ENCODE measurements at places on chromosomes 16 and 17.

DNA sequence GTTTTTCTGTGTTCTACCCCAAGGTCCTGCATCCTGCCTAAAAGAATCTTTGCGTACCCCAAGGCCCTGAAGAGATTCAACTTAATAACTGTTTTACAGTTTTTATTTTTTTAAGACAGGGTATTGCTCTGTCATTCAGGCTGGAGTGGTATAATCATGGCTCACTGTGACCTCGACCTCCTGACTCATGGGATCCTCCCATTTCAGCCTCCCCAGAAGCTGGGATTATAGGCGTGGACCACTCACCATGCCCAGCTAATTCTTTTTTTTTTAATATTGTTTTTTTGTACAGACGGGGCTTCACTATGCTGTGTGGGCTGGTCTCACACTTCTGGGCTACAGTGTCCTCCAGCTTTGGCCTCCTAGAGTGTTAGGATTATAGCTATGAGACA, 9.3 kb upstream of the FAAP100 start:
- no peak for DNase-seq

DNA sequence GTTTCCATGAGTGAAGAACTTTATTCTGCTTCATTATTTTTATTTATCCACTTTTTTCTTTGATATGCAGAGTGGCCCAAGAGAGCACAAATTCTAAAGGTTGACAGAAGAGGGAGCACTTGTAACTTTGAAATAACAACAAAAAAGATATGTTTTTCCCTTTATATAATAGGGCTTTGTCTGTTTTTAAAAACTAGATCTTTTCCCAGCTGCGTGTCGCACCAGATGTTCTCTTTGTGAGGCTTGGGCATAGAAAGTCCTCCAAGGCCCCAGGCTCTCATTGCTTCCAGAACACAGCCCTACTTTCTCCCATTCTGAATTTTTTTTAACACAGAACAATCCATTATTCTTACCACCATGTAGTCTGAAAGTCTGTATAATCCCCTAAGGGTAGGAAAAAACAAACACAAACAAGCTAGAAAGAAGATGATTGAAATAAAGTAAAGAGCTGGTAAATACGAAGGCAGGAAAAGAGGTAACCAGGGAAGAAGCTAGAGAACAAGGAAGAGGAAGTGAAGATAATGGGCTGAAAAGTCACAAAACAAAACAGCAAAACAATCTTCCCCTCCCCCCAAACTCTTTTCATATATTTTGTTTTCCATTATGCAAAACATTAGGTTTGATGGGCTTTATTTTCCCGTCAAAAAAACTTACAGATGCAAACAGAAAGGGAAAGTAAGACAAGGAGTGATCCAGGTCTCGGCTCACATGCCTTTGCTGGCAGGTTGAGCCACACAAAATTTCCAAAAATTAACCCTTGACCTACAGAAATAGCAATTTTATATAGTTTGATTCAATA, 160.4 kb downstream of the ABCA8 start:
- no peak for DNase-seq

DNA sequence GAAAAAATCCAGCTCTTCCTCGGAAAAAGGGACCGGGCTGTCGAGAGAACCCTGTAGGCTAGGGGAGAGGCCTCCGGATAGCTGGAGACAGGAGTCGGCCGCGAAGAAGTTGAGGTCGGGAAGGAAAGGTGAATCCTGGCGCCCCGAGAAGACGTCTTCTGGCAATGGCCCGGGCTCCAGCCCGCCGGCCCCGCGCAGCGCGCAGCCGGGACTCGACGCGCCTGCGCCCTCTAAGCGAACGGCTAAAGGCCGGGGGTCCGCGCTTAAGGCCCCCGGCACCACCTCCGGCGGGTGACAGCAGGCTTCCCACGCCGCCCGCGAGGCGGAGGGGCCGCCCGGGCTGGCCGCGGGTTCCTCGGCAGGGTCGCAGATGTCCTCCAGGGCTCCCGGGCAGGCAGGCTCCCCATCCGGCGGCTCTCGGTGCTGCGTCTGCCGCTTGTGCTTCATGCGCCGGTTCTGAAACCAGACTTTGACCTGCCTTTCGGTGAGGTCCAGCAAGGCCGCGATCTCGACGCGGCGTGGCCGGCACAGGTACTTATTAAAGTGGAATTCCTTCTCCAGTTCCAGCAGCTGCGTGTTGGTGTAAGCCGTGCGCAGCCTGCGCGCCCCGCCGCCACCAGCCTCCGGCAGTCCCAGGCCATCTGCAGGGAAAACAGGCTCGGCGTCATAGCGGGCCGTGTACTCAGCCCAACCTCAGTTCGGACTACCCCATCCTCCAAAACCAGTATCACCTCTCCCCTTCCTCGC, 1.6 kb downstream of the HOXB2 start:
- peak; percentile 55 for DNase-seq

DNA sequence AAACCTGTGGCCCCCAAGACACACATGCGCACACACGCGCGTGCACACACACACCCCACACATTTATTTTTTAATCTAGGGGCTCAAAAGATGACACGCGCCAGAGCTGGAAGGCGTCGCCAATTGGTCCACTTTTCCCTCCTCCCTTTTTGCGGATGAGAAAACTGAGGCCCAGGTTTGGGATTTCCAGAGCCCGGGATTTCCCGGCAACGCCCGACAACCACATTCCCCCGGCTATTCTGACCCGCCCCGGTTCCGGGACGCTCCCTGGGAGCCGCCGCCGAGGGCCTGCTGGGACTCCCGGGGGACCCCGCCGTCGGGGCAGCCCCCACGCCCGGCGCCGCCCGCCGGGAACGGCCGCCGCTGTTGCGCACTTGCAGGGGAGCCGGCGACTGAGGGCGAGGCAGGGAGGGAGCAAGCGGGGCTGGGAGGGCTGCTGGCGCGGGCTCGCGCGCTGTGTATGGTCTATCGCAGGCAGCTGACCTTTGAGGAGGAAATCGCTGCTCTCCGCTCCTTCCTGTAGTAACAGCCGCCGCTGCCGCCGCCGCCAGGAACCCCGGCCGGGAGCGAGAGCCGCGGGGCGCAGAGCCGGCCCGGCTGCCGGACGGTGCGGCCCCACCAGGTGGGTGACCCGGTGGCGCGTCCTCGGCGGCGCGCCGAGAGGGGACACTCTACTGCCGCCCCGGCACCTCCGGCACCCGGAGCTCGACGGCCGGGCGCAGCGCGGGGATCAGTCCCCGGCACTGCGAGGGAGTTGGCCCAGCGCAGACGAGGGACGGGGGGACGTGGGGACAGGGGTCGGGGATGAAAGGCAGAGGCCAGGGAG, at the start of gene STAT5A:
STAT5A (plus strand) TSS at position 522 of the 826 bp plus-strand sequence. CDS start 914 bp downstream, outside the sequence.
- DNase-seq: peak; percentile 85

DNA sequence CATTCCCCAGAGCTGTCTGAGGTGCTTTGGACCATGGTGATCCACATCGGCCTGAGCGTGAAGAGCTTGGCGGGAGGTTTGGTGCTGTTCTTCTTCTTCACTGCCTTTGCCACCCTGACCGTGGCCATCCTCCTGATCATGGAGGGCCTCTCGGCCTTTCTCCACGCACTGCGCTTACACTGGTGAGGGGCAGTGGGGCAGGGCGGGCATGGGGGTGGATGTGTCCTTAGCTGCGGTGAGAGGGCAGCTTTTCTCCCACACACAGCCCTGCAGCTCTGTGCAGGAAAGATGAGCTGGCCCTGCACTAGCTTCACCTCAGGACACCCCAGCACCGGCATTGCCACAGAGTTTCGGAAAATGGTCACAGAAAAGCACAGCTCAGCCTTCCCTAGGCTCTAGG, 21.8 kb upstream of the NAGLU start:
- no peak for DNase-seq

DNA sequence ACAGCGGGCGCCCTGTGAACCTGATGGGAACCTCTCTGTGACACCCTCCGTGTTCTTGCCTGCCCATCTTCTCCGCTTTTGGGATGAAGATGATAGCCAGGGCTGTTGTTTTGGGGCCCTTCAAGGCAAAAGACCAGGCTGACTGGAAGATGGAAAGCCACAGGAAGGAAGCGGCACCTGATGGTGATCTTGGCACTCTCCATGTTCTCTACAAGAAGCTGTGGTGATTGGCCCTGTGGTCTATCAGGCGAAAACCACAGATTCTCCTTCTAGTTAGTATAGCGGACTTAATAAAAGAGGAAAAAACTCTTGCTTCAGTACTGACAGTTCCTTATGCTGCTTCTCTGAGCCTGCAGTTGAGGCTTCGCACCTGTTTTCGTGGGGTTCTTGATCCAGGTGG, 10.5 kb downstream of the CDK5RAP3 start:
- DNase-seq: peak; percentile 16

DNA sequence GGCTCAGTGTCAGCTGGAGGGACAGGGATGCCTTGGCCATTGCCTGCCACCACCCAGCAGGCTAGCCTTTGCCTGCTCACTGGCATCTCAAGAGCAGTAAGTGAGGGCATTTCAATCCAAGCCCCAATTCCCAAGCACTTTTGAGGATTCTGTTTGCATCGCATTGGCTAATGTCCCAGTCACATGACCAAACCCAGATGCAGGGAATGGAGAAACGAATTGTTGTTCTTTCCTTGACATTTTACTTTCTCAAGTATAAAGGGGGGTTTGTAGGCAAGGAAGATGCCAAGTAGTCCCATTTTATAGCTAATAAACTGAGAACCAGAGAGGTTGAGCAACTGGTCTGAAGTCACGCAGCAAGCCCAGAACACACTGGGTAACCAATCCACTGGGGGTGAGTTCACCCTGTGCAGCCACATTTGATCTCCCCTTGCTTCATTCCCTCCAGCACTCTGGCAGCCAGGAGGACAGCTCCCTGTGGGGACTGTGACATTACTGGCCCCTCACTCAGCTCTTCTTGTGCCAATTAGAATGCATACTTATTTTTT, 193.8 kb upstream of the CACNG3 start:
- DNase-seq: no peak

DNA sequence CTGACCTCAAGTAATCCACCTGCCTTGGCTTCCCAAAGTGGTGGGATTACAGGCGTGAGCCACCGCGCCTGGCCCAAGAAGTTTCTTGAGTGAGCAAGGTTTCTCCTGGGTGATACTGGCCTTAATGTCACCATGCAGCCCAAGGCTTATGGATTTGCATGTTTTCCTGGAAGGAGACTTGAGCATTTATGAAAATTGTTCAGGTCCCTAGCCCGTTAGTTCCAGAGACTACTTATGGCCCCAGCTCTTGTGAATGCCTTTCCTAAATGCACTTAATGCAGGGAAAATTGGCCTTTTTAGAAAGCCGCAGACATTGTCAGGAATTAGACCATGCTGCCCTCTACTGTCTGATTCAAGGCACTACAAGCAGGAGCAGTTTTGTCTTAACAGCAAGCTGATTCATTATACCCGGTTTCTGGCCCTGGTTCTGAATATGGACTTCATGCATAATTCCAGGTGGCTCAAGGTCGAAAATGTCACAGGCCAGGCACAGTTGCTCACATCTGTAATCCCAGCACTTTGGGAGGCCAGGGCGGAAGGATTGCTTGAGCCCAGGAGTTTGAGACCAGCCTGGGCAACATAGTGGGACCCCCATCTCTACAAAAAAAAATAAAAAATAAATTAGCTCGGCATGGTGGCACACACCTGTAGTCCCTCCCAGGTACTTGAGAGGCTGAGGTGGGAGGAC, 91.3 kb downstream of the SNX29 start:
- peak; percentile 74 for DNase-seq

- DNase-seq: peak; percentile 12
These were observed 23.2 kb downstream of the DYNC1LI2 start for GRCh38 chr16:66728117-66728787.

DNA sequence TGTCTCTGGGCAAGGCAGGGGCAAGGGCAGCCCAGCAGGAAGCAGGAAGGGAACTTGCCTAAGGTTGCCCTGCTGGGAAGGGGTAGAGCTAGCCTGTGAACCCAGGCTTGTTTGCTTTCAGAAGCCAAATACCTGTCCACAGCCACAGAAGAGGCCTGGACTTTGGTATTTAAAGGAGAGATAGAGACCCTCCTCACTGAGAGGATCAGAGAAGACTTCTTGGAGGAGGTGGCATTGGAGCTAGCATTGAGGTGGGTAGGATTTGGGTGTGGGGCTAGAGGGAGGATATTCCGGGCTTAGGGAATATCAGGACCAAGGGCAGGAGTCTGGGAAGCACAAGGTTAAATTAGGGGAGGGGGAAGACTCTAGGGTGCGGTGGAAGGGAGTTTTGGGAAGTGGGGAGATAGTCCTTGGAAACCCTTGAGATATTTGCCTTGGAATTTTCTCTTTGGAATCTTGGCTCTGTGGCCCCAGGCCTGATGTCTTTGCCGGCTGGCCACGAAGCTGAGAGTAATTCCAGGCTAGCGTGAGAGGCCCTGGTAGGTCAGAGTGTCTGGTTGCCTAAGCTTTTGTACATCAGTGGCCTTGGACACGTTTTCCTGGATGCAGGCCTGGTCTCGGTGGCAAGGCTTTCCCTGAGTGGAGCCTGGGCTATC, 13.1 kb upstream of the ETV4 start:
- DNase-seq: no peak

Measured in CD4-positive, alpha-beta T cell treated with Interleukin-4 for 1 hour (primary cell).